ENCODE measurements at places on chromosomes 2 and 18.

DNA sequence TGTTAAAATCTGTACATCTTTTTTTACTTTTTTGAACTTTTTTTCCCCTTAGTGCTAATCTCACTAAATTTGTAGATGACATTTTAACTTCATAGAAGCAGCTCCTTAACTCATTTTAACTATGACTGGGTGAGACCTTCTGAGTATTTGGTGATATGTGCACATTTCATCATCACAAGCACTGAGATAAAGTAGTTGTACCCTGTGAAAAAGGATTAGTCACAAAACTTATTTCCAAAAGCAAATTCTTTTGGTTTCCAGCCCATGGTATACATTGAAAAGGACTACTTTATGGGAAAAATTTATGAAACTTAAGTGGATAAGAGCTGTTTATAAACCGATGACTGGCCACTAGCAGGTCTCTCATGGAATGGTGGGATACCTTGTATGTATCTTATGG, 581.5 kb downstream of the PLCL1 start:
- no peak for DNase-seq

- DNase-seq, result no peak
Observed at GRCh38 chr2:113692698-113693428, 63.6 kb downstream of the SLC35F5 start.

DNA sequence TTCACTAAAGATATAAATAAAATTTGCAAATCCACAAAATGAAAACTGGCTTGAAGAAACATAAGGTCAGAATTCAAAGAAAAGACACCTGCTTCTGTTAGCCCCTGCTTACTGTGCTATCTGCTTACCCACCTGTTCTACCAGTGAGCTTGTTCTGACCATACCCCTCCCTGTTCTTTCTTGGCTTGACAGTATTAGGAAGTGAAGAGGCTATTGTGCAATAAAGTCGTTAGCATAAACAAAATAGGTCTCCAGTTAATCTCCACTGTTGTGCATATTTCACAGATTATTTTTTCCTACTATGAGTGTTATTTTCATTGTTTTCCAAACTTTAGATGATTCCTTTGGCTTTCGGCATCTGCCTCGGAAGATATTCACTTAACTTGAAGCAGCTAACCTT, 322.1 kb downstream of the CCDC85A start:
- no peak for DNase-seq

- no peak for DNase-seq
Observed at GRCh38 chr2:236688157-236688556, 118.5 kb downstream of the ACKR3 start.

DNA sequence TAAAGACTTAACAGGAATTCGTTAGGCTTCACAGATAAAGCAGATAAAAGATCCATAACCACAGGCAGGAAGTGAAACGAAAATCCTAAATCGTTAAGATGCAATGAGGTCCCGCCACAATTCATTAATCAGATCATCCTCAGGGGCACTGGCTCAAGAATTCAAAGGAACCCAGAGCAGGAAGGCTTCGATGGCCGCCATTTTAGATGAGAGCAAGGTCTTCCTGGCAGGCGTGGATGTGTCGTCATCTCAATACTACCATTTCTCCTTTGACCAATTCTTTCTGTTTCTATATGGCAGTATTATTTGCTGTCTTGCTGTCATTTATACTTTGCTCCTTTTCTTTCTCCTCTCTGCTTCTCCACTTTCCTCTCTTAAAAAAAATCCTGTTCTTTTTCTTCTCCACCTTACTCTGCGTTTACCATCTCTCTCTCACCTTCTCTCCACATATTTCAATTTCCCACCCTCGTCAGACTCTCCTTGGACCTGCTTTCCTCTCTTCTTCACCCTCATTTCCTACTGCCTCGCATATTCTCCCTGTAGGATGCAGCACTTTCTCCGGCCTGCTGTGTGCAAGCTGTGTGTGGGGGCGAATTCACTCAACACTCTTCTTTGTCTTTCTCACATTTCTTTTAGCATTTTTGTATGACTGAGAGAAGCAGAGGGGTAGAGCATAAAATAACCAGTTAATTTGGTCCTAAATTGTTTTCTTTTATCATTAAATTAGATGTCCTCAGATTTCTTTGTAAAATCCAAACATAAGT, 35.1 kb upstream of the LHCGR start:
- DNase-seq, result no peak

DNA sequence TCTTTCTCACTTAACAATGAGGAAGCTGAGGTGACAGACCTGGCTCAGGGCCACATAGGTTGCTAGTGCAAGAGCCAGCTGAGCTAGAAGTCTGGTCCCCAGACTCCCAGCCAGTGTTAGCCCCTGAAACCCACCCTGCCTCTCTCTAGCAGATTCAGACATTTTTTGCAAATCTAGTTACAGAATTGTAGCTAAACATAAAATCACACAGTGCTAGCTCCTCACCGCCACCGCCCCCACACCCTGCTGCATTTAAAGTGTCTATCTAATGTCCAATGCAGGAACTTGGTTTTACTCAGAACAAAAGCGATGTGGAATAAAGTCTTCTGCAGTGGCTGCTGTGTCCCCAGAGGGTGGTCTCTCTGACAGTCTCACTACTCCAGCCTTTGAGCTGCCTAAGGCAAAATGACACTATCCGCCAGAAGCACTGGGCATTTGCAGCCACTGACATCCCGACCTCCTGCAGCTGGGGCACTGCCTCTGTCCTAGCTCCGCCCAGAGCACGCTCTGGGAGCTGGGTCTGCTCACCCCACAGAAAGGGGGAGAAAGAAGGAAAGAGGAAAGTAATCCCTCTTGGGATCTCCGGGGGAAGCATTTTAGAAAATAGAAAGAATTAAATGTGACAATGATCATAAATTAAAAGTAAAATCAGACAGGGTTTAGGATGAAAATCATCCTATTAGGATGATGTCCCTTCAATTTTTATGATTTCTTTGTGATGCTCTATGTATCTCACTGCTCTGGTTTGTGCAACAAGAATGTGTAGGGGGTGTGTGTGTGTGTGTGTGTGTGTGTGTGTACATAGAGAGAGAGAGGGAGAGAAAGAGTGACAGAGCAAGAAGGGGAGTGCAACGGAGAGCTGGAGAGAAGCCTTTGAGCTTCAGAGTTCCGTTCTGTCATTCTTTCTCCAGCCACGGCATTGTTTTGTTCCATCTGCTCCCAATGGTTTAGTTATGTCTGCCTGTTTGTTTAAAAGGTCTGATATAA, 50.5 kb upstream of the ST8SIA3 start:
- DNase-seq, result no peak

DNA sequence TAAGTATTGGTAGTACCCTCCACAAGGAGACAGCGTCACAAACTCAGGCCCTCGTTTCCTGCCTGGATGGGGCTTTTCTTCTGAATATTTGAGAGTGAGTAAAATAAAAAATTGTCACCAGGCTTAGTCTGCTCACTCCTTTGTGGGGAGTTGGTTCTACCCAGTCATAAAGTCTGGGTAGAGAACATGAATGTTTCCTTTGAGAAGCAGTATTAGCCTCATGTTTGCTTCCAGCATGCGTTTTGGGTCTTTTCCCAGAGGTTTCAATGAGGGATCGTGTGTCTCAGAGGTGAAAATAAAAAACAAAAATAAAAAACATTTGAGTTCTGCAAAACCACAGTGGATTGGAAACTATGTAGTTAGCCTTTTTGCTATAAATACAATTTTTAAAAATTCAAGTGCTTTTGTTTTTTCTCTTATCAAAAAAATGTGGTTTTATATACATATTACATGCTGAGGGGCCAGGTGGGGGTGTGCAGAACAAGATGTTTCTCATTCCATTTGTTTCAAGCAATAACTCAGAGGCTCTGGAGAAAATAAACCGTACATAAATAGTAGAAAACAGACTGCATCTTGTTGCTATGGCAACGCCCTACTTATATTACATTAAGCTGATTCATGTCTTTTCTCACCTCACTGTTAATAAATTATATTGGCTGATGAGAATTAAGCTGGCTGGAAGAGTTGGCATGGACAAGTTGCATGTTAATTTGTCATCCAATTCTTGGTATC, 225.4 kb upstream of the FBXO11 start:
- peak; percentile 82 for DNase-seq

- DNase-seq, result no peak
Observed at GRCh38 chr2:231926761-231927565, 767 bp upstream of the NPPC start.
